ENCODE measurements at places on chromosomes 7 and 10. TPM values are rescaled to one million over a fixed set of nuclear protein-coding genes. Genes with fewer than 3 reads are reported as not detected.

The CTAGE6 gene
- 0.29 TPM for total RNA-seq

The ECD gene
- total RNA-seq, result 22.0 TPM

The RPP30 gene
- 28.3 TPM for total RNA-seq

The PPP1R9A gene
- 13.8 TPM for total RNA-seq

The ENTPD7 gene
- total RNA-seq, result 9.2 TPM

The SAMD9L gene
- total RNA-seq, result 12.4 TPM

The AKR1D1 gene
- total RNA-seq, result not detected

The SRGN gene
- total RNA-seq, result 404 TPM

The MOSPD3 gene
- 12.9 TPM for total RNA-seq

The UCMA gene
- total RNA-seq, result not detected
